Substantia nigra (tissue), 51 donors: ENCODE measurements at places on chromosomes 5 and 9.

- DNase-seq: no peak
Observed at GRCh38 chr9:2217540-2217939, 202.4 kb downstream of the SMARCA2 start.

DNA sequence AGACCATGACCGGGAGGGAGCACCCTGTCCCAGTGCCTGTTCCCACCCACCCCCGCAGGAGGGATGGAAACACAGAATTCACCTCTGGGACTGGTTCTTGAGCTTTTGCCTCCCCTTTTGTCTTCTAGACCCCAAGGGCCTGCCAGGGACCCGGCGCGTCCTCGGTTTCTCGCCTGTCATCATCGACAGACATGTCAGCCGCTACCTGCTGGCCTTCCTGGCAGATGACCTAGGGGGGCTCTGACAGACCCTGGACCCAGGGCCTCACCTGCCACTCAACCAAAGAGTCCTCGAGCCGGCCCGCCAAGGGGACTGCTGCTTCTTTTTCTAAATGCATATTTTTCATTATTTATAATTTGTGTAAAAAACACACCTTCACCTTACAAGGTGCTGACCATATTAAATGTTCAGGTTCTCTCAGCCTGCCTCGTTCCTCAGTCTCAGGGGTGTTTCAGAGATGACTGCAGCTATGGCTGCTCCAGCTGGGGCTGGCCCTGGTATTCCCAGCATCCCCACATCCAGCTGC, 16.9 kb downstream of the CARD19 start:
- no peak for DNase-seq

- no peak for DNase-seq
Observed at GRCh38 chr5:165076686-165077085, 1571.3 kb downstream of the MAT2B start.

DNA sequence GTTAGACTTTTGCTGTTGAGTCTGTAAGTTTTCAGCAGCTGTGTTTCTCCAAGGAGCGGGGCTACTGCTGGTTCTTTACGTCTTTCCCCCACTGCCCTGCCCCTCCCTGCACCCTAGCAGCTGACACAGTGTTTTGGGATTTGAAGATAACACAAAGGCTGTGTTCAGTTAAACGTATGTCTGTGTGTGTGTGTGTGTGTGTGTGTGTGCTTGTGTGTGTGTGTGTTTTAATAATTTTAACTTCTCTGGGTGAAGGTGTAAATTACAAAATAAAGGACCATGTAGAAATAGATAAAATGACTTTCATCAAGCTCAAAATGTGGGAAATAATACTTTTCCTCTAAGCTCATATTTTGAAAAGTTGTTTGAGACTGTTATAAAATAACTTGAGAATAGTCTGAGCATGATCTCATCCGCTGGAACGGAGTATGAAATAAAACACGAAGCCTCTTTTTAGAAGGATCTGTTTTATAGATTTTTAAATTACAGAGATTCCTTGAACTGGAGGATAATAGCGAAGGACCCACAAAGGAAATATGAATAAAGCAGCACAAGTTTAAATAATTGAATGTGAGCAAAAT, 10.9 kb downstream of the ABL1 start:
- DNase-seq: no peak

DNA sequence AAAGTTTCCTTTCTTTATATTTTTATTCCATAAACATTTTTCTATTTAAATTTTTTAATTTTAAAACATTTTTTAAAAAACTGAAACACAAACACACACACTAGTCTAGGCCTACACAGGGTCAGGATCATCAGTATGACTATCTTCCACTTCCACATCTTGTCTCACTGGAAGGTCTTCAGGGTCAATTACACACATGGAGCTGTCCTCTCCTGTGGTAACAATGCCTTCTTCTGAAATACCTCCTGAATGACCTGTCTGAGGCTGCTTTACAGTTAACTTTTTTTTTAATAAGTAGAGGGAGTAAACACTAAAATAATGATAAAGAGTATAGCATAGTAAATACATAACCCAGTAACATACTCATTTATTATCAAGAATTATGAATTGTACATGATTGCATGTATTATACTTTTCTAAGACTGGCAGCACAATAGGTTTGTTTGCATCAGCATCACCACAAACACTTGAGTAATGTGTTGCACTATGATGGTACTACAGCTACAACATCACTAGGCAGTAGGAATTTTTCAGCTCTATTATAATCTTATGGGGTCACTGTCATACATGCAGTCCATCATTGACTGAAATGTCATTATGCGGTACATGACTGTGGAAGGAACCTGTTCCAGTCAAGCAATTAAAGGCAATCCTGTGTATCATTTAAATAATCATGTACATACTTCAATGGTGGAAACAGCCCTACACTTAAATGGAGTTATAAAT, 17.4 kb upstream of the CEP120 start:
- DNase-seq: no peak

GRCh38 chr9:83138422-83139135, 75.6 kb upstream of the RASEF start:
- no peak for DNase-seq

DNA sequence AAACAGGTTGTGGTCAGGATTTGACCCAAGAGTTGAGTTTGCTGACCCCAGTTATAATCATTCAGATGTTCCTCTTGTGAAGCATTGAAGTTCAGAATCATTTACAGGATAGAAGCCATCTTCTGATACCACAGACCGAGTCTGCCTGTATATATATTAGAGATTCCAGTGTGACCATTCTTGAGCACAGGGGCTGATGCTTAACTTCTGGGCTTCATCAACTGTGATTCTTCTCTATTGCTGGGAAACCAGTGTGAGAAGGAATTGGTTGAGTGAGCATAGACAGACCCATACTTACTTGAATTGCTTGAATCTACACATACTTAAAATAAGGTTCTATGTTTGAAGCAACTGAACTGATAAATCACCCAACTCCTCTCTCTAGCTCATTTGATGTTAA, 27.9 kb upstream of the PCAT7 start:
- DNase-seq: no peak

- no peak for DNase-seq
Observed at GRCh38 chr5:38938424-38938823, 92.6 kb downstream of the OSMR start.

DNA sequence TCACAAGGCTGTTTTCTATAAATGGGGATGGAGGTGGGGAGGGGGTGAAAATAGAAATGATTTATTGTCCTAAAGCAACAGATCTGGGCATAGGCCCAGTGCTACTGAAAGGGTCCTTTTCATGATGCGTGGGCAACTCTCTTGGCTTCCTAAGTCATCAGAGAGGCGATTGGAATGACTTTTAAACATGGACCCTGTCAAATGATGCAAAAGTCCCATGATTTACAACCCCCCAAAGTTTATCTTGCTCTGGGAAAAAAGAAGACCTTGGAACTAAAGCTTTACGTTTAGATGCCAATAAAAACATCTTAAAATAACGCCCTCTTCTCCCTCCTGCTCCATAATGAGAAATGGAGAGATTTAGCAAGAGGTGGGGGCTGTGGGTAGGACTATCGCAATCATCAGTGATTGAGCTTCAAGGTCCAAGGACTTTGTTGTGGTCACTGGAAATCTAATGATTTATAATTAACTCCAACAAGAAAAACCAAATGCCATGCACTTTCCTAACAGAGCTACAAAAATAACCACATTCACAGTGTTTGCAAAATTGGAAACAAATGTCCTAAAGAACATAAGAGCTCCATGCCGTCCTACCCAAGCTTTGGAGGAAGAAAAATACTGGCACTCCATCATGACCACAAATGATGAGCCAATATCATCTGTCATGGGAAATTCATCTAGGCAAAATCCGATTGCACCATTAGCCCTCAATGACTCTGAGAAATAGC, 167.5 kb upstream of the CLINT1 start:
- no peak for DNase-seq

- peak; percentile 53 for DNase-seq
Observed at GRCh38 chr5:37839407-37840052, at the start of gene GDNF. Gene GDNF (minus strand): TSS chr5:37840041. CDS start chr5:37834796, 5,245 bp downstream.

GRCh38 chr5:141697586-141697985, 15.6 kb upstream of the ARAP3 start:
- DNase-seq: no peak

DNA sequence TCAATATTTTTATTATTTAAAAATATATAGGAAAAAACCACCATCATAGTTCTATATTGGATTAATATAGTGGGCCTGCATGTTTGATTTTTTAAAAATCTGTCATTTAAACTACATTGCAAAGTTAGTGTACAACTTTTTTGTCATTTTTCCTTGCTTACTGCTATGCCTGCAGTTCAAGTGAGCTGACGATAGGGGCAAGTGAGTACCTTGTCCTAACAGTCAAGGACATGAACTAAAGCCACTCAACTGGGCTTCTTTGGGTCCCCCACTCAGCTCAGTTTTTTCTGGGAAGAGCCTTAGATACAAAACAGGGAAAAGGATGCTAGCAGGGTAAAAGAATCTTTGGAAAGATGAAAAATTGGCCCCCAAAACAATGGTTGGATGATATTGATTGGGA, 269.9 kb downstream of the MAN2A1 start:
- DNase-seq: no peak

DNA sequence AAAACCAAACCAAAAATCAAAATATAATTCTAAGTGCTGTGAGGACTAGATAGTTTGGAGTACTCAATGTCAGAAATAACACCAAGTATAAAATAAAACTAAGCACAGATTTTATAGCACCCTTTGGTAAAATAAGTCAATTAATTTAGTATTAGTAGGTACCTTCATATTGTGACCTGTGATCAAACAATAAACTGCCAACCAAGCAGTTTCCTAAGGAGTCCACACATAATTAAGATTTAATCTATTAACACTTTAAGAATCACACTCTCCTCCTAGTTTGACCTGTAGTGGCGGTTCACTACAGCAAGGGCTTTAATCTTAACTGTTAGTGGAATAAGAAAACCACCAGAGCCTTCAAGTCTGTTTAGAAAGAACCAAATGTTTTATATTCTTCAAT, 2.8 kb downstream of the HNRNPK start:
- DNase-seq: no peak

GRCh38 chr9:2012347-2012746, 2.8 kb upstream of the SMARCA2 start:
- DNase-seq: no peak

DNA sequence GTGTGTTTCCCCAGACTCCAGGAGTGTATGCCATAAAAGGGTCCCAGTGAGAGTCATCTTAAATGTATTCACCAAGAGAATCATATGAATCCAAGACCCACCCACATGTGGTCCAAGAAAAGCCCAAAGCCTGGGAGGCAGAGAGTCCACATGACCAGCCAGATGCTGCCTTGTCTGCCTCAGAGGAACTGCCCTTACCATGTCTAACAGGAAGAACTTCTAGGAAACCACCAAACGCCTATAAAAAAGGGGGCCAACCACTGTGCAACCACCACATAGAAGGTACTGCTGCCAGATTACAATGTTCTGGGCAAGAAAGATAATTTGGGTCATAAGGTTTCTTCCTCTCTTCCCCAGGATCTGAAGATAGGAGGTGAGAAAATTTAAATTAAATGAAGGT, 129.8 kb upstream of the SLC24A2 start:
- no peak for DNase-seq

- no peak for DNase-seq
Observed at GRCh38 chr9:99353408-99353807, 131.3 kb downstream of the SEC61B start.

DNA sequence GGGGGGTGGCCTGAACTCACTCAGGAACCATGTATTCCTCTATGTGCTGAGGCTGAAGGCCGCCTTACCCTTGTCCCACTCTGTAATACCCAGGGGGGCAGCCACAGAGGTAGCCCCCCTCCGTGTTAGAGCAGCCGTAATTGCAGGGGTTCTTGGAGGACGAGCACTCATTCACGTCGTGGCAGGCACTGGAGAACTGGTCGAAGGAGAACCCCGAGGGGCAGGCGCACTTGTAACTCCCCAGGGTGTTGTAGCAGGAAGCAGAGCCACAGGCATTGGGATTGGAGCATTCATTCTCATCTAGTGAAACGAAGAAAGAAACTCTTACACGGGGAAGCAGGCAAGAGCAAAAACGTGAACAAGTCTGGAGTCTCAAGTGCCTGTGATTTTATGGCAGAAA, 179.8 kb downstream of the SLC12A2 start:
- no peak for DNase-seq

DNA sequence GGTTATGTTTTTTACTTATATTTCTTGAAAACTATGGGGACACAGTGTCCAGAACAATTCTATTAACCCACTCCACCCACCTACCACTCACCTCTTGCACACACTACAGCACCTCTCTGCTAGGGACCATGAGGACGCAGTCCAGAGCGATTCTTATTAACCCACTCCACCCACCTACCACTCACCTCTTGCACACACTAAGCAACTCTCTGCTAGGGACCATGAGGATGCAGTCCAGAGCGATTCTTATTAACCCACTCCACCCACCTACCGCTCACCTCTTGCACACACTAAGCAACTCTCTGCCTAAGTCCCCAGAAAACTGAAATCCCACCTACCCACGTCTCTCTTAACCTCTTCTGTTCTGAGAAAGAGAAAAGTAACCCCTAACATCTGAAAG, 2.2 kb upstream of the SHROOM1 start:
- no peak for DNase-seq

- DNase-seq: no peak
Observed at GRCh38 chr5:133962801-133963476, 5.5 kb downstream of the C5orf15 start.

DNA sequence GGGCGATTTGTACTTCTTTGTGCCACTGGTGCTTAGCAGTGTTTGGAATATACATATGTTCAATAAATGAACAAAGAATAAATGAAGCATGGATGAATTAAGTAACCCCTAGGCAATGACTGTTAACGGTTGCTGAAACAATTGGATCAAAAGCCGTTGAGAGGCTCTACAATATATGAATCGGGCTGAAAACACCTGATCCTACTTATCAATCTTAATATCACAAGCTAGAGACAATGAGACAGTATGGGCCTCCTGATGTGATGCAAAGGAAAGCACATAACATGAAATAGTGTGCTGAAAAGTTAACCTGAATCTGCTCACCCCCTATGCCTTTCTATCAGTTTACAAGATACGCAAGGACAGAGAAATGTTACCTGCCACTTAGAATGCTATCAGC, 410.3 kb upstream of the RGMB start:
- no peak for DNase-seq

DNA sequence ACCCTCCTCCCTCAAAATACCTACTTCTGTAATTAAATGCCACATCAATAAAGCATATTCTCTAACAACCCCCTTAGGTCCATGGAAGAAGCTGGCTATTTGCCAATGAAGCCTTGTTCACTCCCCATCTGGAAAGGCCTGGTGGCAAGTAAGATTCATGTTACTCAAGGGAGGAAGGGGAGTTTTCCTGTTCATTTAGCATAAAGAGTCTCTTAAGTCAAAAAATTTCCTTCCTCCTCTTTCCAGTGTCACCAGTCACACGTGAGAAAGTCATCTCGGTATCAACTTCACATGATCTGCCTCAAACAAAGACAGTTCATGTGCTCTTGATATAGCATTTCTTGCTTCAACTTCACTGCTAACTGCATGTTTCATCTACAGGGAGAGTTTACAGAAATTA, 32.7 kb upstream of the RIC1 start:
- DNase-seq: no peak

DNA sequence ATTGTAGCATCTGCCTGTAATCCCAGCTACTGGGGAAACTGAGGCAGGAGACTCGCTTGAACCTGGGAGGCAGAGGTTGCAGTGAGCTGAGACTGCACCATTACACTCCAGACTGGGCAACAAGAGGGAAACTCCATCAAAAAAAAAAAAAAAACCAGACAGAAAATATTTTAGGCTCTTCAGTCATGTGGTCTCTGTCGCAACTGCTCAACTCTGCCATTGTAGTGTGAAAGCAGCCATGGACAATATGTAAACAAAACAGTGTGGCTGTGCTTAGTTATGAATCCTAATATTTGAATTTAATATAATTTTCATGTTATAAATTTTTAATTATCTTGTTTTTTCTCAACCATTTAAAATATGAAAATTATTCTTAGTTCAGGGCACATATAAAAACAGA, 38.4 kb downstream of the ZFAND5 start:
- DNase-seq: no peak
